ENCODE measurements at places on chromosomes 6 and 20. TPM values are rescaled to one million over a fixed set of nuclear protein-coding genes. Genes with fewer than 3 reads are reported as not detected.

The SLC22A7 gene
- total RNA-seq: 0.32 TPM

The NKAPL gene
- 8.4 TPM for total RNA-seq

The FAM217B gene
- total RNA-seq: 29.0 TPM

The MAPK13 gene
- total RNA-seq: 0.50 TPM

The DPPA5 gene
- not detected for total RNA-seq
